Stimulated activated CD8-positive, alpha-beta memory T cell treated with anti-CD3 and anti-CD28 coated beads, Interleukin-7, amount 100 ng/mL, for 1 hour (primary cell): ENCODE measurements at places on chromosomes 3 and 15.

GRCh38 chr3:146889626-146890025 lies 284.5 kb upstream of the PLSCR5 start:
- no peak for DNase-seq

GRCh38 chr3:37255990-37256308 lies 81.6 kb upstream of the LRRFIP2 start:
- no peak for DNase-seq

DNA sequence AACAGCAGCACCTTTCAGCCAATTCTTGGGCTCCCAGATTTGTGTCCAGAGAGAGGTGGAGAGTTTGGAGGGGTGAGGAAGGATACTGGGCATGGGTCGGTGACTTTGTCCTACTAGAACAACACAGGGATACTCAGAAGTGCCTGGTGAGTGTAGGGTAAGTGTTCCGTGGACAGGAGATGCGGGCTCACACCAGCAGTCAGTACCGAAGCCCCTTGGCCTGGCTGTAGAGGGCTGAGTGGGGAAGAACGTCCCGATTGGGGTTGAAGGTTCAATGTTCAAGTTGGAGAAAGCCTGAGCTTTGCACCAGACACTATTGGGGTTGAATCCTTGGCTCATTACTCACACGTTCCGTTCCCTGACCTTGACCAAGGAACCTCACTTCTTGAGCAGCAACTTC lies 40.8 kb upstream of the SLC6A11 start:
- no peak for DNase-seq

GRCh38 chr15:43799945-43800285 lies at the start of gene SERINC4:
SERINC4 (minus strand) TSS chr15:43800220; CDS start chr15:43799986, 234 bp downstream.
- no peak for DNase-seq

DNA sequence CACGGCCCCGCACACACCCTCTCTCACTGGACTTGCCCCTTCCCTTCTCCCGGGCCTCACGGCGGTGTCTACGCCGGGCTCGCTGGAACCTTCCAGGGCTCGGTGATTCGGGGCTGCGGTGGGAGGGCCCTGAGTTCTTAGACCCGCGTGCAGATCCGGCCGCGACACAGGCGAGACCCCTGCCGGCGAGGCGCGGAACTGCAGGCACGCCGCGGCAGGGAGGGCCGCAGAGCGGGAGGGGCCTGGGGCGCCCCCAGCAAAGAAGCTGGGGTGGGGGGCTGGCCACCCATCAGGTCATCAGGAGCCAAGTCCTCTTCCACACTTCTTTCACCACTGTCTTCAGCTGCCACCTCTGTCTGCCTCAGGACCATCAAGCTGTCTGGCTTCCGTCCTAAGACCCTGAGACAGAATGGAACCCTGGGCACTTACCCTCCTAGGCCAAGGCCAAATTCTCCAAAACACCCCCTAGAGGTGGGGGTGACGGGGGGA lies 164.5 kb downstream of the XXYLT1 start:
- peak; percentile 38 for DNase-seq

- no peak for DNase-seq
These were observed 137.5 kb downstream of the CNTN4 start for GRCh38 chr3:2236203-2236602.

DNA sequence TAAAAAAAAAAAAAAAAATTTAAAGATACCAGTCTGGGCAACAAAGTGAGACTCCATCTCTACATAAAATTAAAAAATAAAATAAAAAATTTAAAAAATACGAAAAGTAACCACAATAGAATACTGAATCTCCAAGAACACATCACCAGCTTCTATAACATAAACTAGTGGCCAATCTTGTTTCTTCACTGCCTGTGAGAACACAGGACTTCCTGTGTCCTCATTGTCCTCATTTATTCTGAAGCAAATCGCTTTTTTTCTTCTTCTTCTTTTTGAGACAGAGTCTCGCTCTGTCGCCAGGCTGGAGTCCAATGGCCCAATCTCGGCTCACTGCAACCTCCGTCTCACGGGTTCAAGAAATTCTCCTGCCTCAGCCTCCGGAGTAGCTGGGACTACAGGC lies 28.6 kb upstream of the RAB7A start:
- no peak for DNase-seq

GRCh38 chr3:9430733-9431132 lies 33.3 kb downstream of the SETD5 start:
- DNase-seq: no peak

DNA sequence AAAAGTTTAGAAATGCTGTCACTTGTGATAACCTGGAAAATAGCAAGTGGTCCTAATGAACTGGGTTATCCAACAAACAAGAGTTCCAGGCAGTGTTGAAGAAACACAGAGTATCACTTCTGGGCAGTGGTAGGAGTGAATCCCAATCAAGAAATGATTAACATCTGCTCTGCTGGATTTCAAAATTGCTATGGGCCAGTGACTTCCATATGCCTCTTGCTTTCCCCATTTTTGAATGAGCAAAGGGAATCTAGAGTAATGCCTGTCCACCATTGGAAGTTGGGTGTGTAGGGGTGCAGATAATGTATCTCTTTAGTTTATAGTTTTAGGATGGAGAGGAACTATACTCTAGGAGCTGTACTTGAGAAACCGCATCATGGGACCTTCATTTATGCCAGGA lies 236.5 kb downstream of the RPLP1 start:
- no peak for DNase-seq

DNA sequence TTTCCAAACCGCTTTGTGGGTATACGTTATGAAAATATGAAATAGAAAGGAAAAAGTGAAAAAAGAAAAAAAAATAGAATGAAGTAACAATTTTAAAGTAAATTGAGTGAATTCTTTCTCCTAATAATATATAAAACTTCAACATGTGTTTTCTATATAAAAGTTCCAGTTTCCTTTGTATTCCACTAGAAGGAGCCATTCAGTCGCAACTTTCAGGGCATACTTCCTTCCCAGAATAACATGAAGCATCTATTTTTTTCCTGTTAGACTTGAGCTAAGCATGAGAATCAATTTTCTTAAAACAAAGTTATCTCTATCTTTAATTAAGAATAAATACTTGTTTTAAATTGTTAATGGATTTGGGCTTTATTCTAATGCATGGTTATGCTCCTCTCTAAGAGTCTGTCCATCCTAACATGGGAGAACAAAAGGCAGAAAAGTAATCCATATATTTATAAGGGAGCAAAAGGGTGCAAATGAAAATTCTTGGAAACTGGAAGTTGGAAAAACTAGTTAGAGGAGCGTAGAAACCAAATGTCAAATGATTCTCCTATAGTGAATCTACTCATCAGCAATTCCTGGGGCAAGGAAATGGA lies 16.0 kb upstream of the VGLL3 start:
- no peak for DNase-seq

DNA sequence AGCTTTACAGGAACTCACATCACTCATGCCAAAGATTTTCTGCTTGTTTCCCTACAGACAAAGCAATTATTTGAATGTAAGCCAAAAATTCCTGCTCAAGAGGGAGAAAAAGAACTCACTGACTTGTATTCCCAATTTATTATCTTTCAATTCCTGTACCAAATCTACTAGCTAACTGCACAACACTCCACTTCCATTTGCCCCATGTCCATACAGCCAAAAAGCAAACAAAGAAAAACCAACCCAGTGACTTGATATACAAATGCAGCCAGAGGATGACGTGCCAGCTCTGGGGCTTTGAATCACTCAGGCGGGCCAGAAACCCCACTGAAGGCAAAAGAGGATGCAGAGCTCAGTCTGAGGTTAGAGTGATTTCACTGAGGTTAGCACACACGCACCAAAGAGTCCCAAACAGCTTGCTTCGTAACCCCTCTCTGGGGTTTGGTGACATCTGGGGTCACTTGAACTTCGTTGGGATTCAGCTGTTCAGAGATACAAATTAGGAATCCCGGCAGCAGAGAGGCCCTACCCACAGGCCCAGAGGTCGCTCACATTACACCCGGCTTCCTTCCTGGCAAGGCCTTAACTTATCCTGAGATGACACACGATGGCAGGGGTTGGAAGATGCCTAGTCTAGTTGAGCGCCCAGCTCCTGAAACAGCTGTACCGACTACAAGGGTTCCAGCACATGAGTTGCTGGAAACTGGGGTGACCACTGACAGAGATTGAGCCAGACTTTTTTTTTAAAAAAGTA lies 1.6 kb downstream of the RFTN1 start:
- no peak for DNase-seq

DNA sequence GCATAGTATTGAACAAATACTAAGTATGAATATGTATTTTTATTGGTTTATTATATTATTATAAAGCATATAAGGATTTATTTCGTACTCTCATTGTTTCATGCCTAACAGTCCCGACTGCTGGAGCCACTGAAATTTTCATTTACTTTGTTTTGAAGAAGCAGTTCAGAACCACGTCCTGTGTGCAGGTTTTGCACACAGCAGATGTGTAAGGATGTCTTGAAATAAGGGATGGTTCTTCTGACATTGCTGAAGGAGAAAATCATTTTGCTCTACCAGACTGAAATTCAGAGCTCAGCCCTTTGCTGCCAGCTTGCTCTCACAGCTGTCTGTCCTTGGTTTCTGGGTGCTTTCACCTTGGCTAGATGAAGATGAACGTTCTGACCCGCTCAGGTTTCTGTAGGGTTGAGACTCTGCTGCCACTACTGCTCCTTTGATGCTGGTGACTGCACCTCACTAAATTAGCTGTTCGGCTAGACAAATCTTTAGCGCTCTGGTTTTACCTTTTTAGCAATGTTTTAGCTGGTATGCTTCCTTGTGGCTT lies 54.2 kb downstream of the UBE2E1 start:
- DNase-seq: no peak

DNA sequence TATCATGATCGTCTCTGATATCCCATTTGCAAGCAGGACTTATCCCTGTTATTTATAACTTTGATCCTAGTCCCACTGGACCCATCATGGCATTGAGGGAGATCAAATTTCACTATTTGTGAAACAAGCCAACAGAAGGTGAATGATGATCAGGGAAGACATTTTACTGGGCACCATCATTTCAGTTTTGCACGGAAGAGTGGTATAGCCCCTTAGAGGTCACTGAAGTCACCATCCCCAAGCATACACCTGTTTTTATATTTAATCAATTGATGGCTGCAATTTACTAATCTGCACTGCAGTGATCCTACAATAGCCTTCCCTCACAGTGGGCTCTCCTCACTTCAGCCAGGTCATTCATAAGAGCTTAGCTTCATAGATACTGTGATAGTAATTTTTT lies 132.4 kb downstream of the FHIT start:
- DNase-seq: no peak

DNA sequence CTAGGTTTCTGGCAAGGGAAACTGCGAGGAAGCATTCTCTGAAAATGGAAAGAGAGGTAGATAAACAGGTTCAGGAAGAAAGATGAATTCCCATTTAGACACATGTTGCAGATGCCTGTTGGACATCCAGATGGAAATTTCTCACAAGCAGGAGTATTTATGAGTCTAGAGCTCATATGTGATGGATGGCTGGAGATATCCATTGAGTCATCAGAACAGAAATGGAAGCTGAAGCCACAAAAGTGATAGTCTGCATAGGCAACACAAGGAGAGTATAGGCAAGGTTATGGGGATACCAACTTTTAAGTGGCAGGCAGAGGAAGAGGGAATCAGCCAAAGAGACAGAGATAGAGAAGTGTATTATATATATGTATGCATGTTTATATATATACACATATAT lies 6.3 kb upstream of the RAMAC start:
- DNase-seq: no peak

DNA sequence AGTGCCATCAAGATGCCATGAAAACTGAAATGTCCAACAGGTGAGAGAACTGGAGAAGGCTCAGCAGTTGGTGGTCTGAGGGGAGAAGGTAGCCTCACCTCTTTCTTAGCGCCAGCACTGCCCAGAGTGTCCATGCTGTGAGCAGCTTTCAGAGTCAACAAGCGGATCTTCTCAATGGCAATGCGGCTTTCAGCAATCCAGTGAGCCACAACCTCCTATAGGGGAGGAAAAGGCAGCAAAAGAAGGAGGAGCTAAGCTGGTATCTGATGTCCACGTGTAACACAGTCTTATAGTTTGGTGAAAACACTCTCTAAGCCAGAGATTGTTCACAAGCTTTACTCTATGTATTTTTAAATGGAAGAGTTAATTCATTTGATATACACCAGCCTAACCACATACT lies 36.1 kb upstream of the ACKR4 start:
- DNase-seq: no peak

DNA sequence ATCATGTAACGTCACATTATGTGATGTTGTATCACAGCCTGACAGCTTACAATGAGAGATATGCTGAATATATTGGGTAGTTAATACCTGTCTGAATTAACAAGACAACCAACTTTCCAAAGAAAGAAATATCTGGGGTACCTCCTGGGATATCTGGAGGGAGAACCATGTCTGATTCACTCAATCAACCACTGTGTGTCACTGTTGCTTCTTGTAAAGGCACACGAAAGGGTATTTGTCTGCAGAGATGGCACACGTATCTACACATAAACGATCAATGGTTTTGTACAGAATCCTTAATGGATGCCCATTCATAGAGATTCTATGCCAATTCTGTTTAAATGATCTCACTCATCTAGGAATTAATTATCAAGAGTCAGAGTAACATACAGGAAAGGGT lies 252.1 kb upstream of the TMCO5A start:
- DNase-seq: no peak

DNA sequence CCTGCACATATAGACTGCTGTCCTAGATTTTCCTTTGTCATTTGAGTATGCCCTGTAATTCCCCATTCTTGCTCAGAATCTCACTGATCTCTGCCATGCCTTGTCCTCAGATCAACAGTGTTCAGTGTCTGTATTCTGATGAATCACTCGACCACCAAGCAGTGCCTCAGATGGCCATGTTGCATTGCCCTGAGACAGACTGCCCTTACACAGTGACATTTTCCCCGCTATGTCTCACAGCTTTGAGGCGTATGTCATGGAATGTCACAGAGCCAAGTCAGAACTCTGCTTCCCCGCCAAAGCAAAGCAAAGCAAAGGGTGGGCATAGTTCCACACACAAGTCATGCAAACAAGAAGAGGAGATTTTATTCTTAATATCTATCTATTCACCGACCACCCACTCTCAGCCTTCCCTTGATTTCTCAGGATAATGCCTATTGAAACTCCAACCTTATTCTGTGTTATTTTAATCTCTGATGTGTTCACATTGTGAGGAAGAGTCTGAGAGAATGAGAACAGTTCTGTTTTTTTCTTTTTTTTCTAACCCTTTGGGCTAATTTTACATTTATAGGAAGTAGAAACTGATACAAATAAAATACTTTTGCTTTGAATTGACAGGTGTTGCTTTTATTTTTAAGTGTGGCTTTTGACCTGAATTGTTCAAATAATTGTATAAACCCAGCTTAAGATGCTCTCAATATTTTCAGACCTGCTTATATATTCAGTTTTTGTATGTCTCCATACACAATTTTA lies 16.9 kb upstream of the PSMD6 start:
- DNase-seq: no peak

- DNase-seq: no peak
These were observed at the start of gene GREM1 for GRCh38 chr15:32717426-32718226. GREM1 (plus strand) TSS chr15:32718004; CDS start chr15:32730691, 12,687 bp downstream.

GRCh38 chr3:32755761-32756160 lies 62.0 kb upstream of the TRIM71 start:
- no peak for DNase-seq
